ENCODE measurements at places on chromosomes 3 and 15.
A peak's percentile ranks its signal among the peaks of the same experiment; 100 is the strongest.

GRCh38 chr3:127735767-127736693, 63.3 kb downstream of the ABTB1 start:
- peak; percentile 69 for DNase-seq

DNA sequence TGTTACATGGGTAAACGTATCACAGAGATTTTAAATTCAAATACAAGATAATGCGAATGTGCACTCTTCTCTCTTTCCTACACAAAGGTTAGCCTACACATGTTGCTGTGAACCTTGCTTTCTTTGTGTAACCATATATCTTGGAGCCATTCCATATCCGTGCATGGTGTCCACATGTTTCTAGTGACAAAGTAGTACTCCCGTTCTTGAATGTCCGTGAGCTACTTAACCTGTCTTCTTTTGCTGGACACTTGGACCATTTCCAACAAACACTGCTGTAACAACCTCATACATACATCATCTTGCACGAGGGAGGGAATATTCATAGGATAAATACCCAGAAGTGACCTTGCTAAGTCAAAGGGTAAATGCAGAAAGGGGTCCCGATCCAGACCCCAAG, 75.0 kb downstream of the STRIT1 start:
- DNase-seq, result no peak

DNA sequence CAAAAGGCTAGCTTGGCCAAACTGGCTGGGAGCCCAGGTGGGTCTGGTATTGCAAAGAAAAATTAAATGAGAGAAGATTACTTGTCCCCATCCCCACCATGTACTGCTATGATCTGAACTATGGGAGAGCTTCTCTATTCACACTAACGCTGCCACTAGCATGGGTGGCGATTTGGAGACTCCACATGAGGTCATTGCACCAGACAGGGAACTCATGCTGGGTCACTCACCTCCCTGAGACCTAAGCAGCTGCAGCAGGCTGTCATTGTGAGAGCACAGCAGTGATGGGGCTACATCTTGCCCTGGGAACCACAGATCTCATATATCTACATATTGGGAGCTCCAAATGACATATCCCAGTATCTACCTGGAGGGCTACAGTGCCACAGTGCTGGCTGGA, 36.3 kb upstream of the NECTIN3 start:
- DNase-seq, result no peak

- DNase-seq, result no peak
Observed at GRCh38 chr15:69719527-69720240, 267.1 kb downstream of the RPLP1 start.

DNA sequence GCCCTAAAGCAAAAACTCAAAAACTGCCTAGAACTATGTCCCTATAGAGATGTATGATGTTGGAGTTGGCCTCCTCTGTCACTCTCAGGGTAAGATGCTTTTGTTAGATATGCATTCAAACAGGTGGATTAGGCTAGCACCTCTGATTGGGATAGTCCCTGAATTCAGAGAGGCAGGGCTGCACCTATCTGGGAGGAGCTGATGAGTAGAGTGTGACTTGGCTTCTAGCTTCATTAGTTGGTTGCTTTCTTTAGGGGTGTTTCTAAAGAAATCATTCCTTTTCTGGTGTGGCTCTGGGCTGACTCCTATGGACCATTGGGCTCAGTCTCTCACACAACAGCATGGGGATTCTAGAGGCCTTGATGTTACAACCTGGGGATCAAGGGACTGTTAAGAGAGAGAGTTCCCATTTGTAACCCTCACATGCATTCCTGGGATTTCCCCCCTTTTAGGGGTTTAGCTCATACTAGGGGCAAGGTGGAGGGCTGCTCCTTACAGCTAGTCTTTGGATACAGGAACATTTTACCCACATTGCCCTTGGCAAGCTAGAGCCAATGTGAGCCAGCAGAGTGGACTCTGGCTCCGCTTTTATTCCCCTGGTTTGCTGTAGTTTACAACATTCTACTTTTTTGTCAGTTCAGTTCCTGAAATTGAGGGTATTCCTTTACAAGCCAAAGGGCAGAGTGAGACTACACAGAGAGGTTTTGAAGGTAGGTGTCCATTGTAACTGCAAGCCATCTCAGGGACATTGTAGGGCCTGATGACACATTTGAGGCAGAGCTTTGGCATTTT, 7.5 kb downstream of the ZNF592 start:
- DNase-seq, result no peak

- no peak for DNase-seq
Observed at GRCh38 chr15:92907229-92907628, 7.1 kb downstream of the CHD2 start.

GRCh38 chr3:71684757-71685386, 40.3 kb downstream of the EIF4E3 start:
- DNase-seq, result no peak

GRCh38 chr15:52021128-52021671, 2.2 kb downstream of the MAPK6 start:
- DNase-seq, result no peak

DNA sequence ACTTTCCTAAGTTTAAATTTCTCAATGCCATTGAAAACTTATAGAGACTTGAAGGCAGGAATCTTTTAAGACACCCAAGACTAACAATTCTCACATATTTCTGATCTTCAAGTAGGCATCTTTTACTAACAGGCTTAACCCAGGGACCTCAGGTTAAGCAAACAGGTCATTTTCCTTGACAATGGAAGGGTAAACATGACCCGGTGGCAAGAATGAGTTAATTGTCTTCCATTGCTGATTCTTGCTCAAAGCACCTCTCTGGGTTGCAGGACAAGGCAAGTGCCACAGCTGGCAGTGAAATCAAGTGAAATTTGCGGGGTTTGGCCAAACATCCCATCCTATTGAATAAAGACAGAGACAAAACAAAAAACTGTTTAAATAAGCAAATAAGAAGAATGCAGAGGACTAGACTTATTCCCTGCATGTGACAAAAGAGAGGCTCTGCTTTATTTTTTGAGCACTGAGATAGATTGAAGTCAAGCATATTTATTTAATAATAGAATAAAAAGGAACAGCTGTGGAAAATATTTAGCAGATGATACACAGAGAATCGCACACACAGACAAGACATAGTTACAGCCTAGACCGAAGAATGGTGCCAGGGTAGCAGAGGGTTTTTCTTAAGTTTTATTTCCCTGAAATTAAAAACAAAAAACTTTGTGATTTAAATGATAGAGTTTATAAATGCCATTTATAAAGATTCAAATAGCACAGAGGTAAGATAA, 56.0 kb upstream of the MITF start:
- no peak for DNase-seq

- no peak for DNase-seq
Observed at GRCh38 chr3:117191245-117191644, 481.7 kb downstream of the TUSC7 start.

- DNase-seq, result no peak
Observed at GRCh38 chr3:160312014-160312624, 86.9 kb downstream of the C3orf80 start.

DNA sequence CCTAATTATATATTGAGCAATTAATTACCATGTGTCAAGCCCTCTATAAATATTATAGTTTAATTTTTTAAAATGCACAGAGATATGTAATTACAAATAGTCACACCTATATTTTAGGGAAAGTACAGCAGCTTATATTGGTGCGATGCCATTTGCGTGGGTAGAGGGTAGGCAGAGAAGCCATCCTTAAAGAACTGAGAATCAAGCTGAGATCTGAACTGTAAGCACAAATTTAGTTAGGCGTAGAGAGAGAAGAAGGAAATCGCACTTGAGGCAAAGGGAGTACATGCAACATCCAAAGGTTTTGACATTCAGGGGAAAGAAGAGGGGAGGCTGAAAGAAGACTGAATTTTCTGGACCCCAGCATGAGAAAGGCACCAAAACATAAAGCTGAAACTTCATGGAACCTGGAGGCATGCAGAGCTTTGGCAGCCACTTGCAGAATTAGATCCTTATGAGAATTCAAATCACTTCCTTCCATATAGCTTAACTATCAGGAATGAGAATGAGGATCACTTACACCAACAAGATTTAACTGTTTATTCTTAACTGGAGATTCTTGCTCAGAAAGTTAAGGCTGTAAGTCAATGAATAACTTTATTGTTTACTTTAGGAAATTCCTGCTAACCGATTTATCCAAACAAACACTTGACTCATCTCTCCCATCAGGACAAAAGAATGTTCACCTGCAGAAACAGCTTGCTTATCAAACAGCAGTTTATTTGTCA, 114.3 kb downstream of the TGFBR2 start:
- no peak for DNase-seq

- no peak for DNase-seq
Observed at GRCh38 chr3:64559588-64559987, 128.2 kb downstream of the ADAMTS9 start.

DNA sequence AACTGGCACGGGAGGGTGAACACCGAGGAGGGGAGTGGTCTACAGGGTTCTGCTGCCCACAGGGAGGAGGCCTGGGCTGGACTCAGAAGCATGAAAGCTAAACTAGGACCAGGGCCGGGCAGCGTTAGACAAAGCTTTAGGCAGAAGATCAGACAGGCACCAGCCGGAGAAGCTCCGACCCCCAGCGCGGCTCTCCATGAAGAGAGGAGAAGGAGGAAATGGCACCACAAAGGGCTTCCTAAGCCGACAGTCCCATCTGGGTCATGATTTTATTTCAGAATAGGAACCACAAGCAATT, 61.2 kb downstream of the RUBCN start:
- DNase-seq, result no peak

GRCh38 chr15:78737187-78737820, 74.0 kb downstream of the ADAMTS7 start:
- DNase-seq, result no peak

GRCh38 chr15:96412045-96412905, 81.8 kb downstream of the NR2F2 start:
- peak; percentile 52 for DNase-seq

DNA sequence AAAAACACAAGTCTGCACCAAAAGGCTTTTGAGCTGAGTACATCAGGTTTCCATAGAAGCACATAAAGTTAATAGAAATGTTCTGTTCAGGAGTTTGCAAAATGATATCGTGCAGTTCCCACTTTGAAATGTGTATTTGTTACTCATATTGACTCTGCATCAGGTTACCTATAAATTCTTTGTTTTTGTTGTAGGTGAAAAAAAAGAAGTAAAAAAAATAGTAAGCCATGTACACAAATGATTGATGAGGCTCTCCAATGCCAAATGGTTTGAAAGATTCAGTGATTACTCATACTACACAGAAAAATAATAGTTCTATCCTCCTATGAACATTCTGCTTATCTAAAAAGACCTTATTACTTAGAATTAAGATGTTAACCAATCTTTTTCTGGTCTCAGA, 287.3 kb upstream of the MME start:
- DNase-seq, result no peak

DNA sequence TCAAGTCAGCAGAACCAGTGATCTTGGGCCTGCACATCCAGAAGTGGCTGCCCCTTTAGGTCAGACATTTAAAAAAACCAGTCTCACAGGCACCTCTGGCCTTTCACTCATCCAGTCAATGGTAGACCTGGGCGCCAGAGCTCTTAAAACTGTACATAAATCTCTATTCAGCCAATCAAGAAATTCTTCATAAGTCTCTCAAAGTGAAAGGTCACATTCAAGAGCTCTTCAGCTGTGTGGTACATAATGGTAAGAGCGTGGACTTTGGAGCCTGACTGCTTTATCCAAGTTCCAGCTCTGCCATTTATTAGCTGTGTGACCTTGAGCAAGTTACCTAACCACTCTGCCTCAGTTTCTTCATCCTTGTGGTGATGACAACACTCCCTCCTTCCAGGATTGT, 22.3 kb upstream of the MORF4L1 start:
- no peak for DNase-seq

- peak; percentile 91 for DNase-seq
Observed at GRCh38 chr3:45167011-45167911, 21.1 kb upstream of the CDCP1 start.

DNA sequence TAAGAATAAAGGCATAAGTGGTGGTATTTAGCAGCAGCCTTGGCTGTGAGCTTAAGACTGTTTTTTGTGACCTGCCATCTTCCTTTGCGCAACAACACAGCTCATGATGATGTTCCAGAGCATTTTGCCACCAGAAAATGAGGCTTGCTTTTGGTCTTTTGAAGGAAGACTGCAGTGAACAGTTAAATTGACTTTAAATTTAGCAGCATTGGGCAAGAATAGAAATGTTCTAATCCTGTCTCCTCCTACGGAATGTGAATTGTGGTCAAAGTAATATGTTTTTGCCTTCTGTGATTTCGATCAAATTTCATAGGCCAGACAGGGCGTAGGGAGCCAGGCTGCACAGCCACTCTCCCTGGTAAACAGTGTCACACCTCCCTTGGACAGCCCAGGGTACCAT, 460.7 kb upstream of the RASGRP1 start:
- DNase-seq, result no peak

- no peak for DNase-seq
Observed at GRCh38 chr3:130423064-130423463, 77.6 kb downstream of the COL6A5 start.

DNA sequence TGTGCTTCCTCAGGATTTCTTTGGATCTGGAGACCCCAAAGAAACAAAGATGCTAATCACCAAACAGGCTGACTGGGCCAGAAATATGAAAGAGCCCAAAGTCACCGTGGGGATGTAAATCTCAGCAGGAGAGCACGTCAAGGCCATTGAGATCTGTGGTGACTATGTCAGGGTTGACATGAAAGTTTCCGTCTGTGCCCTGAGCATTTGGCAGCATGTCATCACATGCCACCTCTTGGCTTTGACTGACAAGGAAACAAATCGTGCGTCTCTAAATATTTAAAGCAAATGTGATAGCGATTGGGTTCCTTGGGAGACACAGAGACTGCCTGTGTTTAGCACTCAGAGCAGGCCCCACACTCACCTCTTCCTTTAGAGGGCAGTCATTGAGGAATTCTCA, 35.2 kb downstream of the EFCAB12 start:
- DNase-seq, result no peak

- DNase-seq, result no peak
Observed at GRCh38 chr15:63322541-63322940, 45.1 kb downstream of the APH1B start.

DNA sequence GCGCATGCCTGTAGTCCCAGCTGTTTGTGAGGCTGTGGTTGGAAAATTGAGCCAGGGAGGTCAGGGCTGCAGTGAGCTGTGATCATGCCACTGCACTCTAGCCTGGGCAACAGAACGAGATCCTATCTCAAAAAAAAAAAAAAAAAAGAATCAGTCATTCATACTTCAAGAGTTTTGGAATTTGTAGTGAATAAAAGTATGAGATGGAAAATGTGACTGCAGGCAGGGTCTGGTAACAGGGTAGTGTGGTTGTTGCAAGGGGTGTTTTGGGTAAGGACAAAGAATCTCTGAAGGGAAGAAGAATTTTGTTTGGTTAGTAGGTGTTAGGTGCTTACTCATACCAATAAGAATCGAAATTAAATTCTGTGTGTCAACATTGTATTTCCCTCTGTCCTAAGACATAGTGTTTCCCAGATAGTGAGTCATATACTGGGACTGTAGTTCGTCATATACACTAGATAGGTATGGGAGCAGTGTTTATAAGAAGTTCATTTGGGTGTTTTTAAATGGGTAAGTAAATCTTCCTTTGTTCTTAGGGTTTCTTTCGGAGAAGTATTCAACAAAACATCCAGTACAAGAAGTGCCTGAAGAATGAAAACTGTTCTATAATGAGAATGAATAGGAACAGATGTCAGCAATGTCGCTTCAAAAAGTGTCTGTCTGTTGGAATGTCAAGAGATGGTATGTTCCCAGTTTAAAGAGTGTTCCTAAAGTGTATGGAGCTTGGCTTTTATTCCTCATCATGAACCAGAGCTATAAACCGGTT, 14.2 kb downstream of the NR1D2 start:
- DNase-seq, result no peak
